Stimulated activated naive CD8-positive, alpha-beta T cell treated with anti-CD3 and anti-CD28 coated beads, Interleukin-15, Interleukin-2, amounts not matched to agents 100 U/mL and 50 U/mL, for 24 hours (primary cell): ENCODE measurements at places on chromosomes 3 and 15.

GRCh38 chr3:72338082-72338941 is 509.9 kb downstream of the SHQ1 start:
- peak; percentile 41 for DNase-seq

DNA sequence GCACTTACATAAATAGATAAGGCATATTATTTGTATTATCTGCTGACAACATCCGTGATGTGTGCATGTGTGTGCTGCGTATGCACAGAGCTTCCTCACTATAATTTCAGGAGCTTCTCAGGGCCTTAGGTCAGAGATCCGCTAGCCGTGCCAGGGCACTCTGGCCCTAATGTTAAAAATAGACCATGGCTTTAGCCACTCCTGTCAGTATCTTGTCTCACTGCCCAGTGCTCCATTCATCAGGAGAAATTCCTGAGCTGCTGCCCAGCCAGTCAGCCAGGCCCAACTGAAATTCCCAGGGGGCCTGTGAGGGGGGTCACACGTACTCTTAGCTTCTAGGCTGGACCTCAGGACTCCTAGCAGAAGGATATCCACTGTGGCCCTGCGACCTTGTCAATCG is 70.0 kb upstream of the ABHD2 start:
- DNase-seq, result no peak

DNA sequence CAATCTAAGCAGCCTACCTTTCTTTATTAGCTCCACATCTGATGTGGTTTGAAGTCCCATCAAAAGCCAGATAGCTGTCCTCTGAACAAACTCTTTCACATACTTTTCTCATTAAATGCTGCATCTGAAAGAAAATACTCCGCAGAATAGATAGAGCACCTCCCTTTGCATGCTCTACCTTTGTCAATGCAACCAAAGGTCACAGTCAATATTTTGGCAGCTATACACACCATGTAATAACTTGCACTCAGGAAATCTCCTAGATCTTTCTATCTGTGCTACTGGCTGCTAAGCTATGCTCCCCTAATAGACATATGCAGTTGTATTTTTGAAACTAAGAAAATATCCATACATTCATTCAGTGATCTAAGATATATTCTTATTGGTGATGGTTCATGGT is 204.8 kb upstream of the ARRDC4 start:
- DNase-seq, result no peak

- peak; percentile 20 for DNase-seq
These were observed 86.2 kb upstream of the PIAS1 start for GRCh38 chr15:67967871-67968431.
